Left lobe of liver (tissue), 2 donors: ENCODE measurements at places on chromosomes 6 and 20. TPM values are rescaled to one million over a fixed set of nuclear protein-coding genes. Genes with fewer than 3 reads are reported as not detected.

Gene GPANK1
- 7.7 TPM for total RNA-seq

Gene PRIM2
- 4.3 TPM for total RNA-seq

Gene TRIM10
- total RNA-seq = 1.9 TPM

Gene TGM3
- total RNA-seq = 0.25 TPM

Gene ATXN1
- total RNA-seq = 29.5 TPM
